ENCODE measurements at places on chromosomes 6 and 20. TPM values are rescaled to one million over a fixed set of nuclear protein-coding genes. Genes with fewer than 3 reads are reported as not detected.

SPTLC3 gene
- 0.82 TPM for total RNA-seq

BHLHE23 gene
- not detected for total RNA-seq

XKR7 gene
- total RNA-seq = 9.8 TPM

SMPDL3A gene
- total RNA-seq = 13.0 TPM

SUPT3H gene
- 63.6 TPM for total RNA-seq

C6orf62 gene
- total RNA-seq = 79.5 TPM

DLK2 gene
- total RNA-seq = 8.6 TPM

HTR1E gene
- under 0.01 TPM for total RNA-seq

RNF144B gene
- 2.9 TPM for total RNA-seq

MEP1A gene
- total RNA-seq = not detected

PKIG gene
- total RNA-seq = 32.2 TPM

CLPSL2 gene
- not detected for total RNA-seq

RAB44 gene
- not detected for total RNA-seq

SIRPD gene
- not detected for total RNA-seq

TENT5A gene
- 4.1 TPM for total RNA-seq

COL9A1 gene
- 3.3 TPM for total RNA-seq

PIM1 gene
- 20.4 TPM for total RNA-seq

DZANK1 gene
- total RNA-seq = 5.3 TPM

GRM1 gene
- 14.3 TPM for total RNA-seq

FAM217A gene
- total RNA-seq = not detected

SPATS1 gene
- total RNA-seq = 0.41 TPM

STMND1 gene
- not detected for total RNA-seq

SLC24A3 gene
- 13.5 TPM for total RNA-seq

METTL24 gene
- 2.0 TPM for total RNA-seq

BMP6 gene
- 4.9 TPM for total RNA-seq

F13A1 gene
- total RNA-seq = 13.5 TPM

SNHG17 gene
- 4.5 TPM for total RNA-seq

GSTA2 gene
- total RNA-seq = not detected

CD109 gene
- 1.6 TPM for total RNA-seq

ALDH8A1 gene
- total RNA-seq = 3.3 TPM

GSTA3 gene
- not detected for total RNA-seq

NR2E1 gene
- total RNA-seq = 6.1 TPM

DDO gene
- 0.41 TPM for total RNA-seq

BCAS1 gene
- 2.4 TPM for total RNA-seq

FKBP5 gene
- 3.3 TPM for total RNA-seq

HUS1B gene
- 0.82 TPM for total RNA-seq

TNXB gene
- 4.5 TPM for total RNA-seq

RSPO3 gene
- 36.7 TPM for total RNA-seq

HLA-DPA1 gene
- total RNA-seq = 1.6 TPM

TRAPPC3L gene
- total RNA-seq = under 0.01 TPM

HLA-DMA gene
- 0.82 TPM for total RNA-seq

DEFB116 gene
- not detected for total RNA-seq

SRMS gene
- not detected for total RNA-seq

PSORS1C2 gene
- total RNA-seq = not detected

NHLRC1 gene
- total RNA-seq = 2.9 TPM

CGA gene
- not detected for total RNA-seq

HLA-DRB5 gene
- 1.6 TPM for total RNA-seq

RAET1L gene
- not detected for total RNA-seq

ZNF311 gene
- total RNA-seq = 6.9 TPM

SNAP25 gene
- total RNA-seq = 140 TPM

Measured in frontal cortex (tissue), 4 donors.